ENCODE measurements at places on chromosomes 11 and 22.

GRCh38 chr11:64881476-64881875, 3.1 kb upstream of the EHD1 start:
- no peak for DNase-seq

GRCh38 chr22:30324014-30324730, 2.6 kb downstream of the TBC1D10A start:
- DNase-seq, result no peak

DNA sequence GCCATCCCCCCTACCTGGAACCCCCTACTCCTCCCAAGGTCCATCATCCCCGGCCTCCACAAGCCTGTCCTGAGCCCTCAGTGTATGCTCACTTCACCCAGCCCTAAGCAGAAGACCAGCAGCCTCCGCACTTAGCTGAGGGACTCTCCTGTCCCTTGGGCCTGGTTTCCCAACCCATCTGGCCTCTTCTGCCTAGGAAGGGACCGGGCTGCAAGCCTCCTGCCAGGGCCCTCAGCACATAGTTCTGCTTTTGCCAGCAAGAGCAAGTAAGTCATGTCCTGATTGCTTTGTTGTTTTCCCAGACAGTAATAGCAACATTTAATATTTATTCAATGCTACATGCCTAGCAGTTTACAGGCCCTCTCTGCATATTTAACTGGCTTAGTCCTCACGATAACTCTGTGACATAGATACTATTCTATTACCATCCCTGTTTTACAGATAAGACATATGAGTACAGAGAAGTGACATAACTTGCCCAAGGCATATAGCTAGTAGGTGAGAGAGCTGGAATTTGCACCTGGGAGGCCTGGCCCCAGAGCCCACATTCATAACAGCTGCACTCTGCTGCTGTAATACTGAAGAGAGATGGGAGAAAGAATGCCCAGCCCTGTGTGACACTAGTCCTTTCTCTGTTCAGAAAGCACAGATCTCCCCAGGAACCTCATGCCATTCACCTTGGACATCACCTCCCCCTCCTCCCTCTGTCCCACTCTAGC, 139.2 kb downstream of the PARVA start:
- no peak for DNase-seq

- no peak for DNase-seq
Observed at GRCh38 chr11:593347-593746, 17.1 kb downstream of the PHRF1 start.

DNA sequence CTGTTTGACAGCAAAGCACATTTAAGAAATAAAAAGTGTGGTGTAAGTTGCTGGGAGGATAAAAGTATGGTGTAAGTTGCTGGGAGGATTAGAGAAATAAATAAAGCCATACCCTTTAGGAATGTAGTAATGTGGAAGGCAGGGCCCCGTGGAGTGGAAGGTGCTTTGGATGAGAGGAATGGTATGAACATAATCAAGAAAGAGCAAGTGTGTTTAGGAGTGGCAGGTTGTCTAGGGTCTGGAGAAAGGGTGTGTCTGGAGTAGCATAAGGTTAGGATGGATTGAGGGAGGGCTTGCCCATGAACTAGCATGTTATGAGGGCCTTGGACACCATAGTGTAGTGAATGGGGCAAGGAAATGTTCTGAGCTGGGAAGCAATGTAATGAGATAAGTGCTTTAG, 18.1 kb downstream of the MRPL16 start:
- DNase-seq, result no peak

- no peak for DNase-seq
Observed at GRCh38 chr11:110473706-110474105, 44.0 kb downstream of the FDX1 start.

DNA sequence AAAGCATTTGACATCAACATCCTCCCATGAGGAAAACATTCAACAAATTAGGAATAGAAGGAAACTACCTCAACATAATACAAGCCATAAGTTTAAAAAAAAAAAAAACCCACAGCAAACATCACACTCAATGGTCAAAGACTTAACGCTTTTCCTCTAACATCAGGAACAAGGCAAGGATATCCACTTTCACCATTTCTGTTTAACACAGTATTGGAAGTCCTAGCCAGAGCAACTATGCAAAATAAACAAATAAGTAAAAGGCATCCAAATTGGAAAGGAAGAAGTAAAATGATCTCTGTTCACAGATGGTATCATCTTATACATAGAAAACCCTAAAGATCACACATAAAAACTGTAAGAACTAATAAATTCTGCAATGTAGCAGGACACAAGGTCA, 13.1 kb downstream of the FXYD6 start:
- no peak for DNase-seq

- DNase-seq, result no peak
Observed at GRCh38 chr22:48537343-48537680, 1290.4 kb downstream of the BRD1 start.

GRCh38 chr11:86140334-86140990, 71.6 kb upstream of the PICALM start:
- DNase-seq, result no peak

DNA sequence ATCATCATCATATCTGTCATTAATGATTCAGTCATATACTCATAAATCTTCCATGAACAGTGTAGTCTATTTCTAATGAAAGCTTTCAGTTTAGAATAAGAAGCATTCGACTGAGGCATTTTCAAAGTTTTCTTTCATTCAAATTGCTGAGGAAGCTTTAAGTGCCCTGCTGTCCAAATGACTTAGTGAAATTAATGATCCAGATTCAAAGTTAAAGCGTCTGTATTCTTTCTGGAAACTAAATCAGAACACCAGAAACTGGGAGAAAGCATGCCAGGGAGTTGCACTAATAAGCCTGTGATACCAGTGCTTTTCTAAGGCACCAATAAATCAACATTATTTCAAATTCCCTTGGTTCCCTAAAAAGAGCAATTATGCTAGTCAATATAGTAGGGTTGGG, 367.8 kb upstream of the ANO5 start:
- no peak for DNase-seq
